Lung microvascular endothelial cell (primary cell): ENCODE measurements at places on chromosomes 12 and 14.

GRCh38 chr12:578748-579419, 84.4 kb downstream of the NINJ2 start:
- peak; percentile 16 for DNase-seq

- no peak for DNase-seq
These were observed 84.9 kb downstream of the BCL11B start for GRCh38 chr14:99186956-99187690.

DNA sequence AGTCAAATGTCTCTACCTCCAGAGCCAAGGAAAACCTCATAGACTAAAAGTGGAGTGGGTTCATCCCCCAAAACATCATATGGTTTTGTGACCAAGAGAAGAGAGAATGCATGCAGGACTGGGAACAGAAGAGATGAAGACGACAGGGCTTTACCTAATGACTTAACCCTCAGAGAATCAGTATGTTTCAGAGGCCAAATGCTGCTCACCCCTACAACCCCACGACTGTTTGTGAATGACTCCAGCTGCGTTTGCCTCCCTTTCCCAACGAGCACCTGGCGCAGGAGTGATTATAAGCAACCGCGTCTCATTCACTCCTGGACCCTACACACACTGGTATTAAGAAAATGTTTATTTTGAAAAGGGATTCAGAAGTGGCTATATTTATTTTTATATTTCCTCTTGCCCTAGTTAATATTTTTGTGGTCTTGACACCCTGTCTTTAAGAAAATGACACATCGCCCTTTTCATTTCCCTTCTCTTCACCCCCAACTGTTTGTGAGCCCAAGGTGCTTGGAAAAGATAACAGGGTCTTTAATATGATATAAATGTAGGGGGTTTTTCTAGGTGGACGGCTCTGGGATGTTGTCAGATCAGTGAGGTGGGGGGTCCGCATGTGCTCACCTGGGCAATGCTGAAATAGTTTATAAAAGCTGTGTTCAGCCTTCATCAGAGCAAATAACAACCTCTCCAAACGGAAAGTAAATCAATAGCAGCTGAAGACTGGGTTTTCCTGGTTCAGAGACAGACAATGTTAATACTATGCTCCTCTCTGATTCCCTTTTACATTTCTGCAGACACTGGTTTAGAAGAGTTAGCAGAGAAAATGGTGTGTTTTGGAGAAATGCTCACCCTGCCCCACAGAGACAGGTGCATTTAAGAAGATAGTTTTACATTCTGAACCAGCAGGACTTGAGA, 77.7 kb downstream of the SLC15A4 start:
- DNase-seq, result no peak

- no peak for DNase-seq
These were observed 168.8 kb downstream of the ANO4 start for GRCh38 chr12:100963381-100963780.

DNA sequence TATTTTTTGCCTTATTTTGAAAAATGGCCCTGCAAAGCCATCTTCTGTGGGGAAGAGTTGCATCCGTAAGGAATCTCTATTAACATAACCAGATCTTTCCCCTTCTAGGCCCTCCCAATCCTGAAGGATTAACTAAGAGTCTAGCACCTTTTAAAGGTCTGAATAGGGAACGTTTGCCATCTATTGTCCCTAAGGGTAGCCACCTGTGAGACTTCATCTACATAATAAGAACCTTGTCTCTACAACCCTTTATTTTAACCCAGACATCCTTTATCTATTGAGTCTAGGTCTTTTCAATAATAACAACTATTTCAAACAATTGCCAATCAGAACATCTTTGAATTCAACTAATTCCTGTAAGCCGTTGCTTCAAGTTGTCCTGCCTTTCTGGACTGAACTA, 4.4 kb downstream of the EDDM3B start:
- no peak for DNase-seq

DNA sequence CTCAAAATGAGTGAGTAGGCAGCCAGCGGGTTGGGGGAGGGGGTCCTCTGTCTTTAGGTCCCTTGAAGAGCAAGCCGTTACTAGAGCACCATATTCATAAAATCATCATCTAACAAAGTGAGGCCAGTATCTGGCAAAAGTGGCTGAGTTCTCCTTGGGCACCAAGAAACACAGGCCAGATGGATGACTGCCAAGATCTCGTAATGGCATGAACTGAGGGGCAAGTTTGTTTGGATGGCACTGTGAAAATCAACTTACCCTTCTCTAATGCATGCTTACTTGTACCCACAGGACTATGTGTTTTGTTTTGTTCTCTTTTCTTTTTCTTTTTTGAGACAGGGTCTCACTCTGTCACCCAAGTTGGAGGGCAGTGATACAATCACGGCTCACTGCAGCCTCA, 41.6 kb downstream of the GNPTAB start:
- no peak for DNase-seq

DNA sequence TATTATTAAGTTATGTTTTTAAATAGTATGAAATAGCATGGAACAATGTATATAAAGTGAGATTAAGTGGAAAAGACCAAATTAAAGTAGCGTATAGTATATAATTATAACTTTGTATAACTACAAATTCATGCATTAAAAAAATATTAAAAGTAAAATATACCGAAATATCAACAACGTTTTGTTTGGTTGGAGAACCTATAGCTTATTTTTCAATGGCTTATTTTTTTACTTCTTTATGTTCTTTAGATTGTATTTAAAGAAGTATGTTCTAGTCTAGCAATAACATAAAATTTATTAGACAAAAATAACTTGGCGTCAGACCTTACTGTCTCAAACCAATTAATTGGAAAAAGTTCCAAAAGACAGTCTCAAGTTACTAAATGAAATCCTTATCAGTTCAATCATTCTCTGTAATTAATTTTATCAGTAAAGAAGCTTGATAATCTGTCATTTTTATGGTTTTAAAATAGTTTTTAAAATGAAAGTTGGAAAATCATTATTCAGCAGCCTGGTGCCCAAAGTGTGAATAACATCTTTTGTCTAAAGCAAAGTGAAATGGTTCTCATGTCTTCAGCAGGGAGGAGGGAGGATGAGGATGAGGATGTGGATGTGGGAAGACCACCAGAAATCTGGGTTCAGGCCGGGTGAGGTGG, 46.7 kb downstream of the IRAK3 start:
- DNase-seq, result peak; percentile 48

- DNase-seq, result no peak
These were observed 312.1 kb downstream of the SEC23A start for GRCh38 chr14:38790916-38791315.

GRCh38 chr14:61706096-61706690, 10.9 kb downstream of the HIF1A start:
- DNase-seq, result no peak

DNA sequence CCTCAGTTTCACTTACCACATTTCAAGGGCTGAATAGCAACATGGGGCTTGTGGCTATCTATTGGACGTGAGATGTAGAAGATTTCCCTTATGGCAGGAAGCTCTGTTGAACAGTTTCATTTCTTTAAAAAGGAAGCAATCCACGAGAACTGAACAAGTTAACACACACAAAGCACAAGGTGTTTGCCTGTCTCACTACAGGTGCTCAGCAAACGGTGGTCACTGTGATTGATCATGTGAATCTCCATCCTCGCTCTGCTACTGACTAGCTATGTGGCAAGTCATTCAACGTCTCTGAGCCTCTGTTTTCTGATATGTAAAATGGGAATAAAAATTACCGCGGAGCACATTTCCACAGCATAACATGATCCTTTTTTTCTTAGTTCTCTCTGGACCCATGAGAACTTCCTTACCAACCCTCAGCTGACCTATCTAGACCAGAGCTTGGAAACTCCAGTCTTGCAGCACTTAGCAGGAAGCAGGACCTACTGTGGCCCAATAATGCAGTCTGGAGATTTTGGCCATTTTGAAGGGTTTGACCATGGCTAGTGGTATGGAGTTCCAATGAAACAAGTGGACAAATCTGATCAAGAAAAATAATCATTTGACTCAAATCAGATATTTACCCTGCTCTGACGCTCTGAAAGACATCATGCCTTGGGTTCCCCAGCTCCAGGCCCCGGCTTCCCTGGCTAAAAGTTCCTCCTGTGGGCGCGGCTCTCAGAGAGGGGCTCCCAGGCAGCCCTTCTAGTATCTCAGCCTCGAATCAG, 278.8 kb downstream of the ZFP36L1 start:
- no peak for DNase-seq

DNA sequence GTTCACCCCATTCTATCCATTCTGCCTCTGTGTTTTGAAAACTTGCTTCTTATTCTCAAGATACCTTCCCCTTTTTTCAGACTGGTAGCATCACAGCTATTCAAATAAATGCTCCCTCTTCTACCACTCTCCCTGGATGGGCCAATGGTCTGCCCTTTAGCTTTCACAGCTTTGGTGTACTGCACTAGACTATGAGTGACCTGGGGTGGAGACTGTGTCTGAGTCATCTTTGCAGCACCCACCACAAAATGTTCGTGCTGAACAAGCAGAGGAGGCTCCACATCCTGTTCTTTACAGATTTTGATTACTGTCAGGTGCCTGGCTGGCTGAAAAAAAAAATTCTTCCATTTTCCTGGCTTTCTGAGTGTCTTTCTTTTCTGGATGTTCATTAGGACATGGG, 1104.1 kb upstream of the TMEM132C start:
- DNase-seq, result no peak

DNA sequence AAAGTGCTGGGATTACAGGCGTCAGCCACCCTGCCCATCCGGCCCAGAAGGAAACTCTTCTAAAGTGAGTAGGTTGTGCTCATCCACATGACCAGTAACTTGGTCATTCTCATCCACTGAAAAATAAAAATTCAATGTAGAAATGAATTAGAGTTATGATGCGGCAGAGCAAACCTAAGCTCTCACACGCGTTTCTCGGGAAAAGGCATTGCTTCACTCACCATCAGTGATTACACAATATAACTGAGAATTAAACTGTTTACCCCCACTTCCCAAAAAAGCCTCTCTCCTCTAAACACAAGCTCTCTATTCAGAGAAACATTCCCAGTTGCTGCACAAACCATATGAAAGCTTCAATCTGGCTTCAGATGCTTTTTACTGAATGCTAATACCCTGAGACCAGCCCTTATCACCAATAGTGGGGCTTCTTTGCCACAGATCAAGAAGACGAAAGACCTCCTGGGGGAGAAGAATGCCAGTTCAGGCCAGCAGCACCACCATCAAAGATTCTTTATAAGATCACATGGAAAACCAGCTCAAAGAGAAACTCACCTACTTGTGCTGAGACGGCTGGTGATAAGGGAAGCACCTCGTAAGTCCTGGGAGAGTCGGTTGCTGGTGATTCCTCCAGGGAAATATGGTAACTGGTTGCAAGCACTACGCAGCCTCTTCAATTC, 121.5 kb upstream of the SFSWAP start:
- DNase-seq, result no peak

DNA sequence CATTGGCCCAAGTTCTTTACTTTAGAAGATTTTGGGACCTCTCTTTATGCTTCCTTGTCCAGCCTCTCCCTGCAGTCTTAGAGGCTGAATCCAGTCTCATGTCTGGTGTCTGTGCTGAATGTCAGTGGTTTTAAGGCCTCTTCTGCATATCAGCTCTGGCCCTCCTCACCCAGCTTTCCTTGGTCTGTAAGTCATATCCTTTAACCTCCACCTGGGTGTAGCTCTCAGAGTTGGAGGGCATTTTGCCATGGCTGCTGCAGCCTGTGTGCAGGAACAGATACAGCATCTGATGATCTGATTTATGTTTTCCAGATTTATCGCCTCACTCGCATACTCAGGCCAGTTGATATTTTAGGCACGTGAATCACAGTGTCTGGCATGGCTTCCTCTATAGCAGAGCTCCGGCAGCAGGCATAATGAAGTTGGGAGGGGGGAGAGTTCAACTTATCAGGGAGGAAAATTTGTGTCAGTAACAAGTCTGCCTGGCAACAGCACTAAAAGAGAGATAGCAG, 335.0 kb downstream of the PCNX1 start:
- DNase-seq, result peak; percentile 48

DNA sequence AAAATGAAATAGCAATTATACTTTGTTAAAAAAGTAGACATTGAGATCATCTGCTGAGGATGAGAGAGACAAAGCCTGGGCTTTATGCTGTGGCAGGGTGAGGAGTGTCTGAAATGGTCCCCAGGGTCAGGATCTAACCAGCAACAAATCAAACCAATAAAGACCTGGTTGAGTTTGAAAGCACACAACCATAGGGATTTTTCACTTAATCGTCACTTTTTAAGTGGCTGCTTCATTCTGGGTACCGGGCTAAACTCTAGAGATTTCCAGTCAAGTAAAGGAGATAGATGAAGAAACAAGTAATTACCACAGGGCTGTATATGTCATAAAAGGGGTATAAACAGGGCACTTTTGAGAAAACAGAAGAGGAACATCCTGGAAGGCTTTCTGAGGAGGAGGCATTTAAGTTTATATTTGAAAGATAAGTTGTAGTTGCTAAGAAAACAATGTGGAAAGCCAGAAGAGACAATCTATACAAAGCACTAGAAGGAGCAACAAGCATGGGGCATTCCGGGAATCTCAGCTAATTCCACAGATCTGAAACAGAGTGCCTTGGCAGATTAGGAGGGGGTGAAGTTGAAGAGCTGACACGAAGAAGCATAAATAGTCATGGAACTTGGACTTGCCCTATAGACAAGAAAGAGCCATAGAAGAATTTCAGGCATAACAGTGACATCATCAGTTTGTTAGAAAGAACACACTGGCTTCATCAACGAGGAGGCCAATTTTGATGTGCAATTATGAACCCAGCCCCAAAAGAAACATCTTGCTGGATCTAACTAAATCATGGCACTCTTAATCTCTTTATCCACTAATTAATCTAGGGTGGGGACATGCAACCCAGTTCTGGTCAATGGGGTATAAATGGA, 46.9 kb upstream of the FRS2 start:
- DNase-seq, result no peak

GRCh38 chr12:67111182-67111581, 158.0 kb upstream of the CAND1 start:
- DNase-seq, result no peak

GRCh38 chr14:76705214-76705613, 56.1 kb upstream of the VASH1 start:
- DNase-seq, result no peak

GRCh38 chr14:65432361-65432948, 19.9 kb downstream of the FUT8 start:
- DNase-seq, result no peak

DNA sequence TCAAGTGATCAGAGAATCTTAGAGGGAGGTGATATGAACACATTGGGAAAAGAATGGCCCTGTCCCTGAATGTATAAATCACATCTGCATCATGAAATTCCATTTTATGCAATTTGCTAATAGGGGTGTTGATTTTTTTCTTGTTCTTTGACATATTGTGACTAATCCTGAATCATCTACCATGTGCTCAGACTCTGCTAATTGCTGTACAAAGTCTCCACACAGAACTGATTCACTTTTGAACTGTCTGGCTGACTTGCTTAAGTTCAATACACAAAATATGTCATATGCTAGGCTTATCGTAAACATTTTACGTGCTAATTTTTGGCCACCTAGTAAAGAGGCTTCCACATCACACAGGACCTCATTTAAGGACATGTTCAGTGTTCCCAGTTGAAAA, 2.6 kb downstream of the TMEM132D start:
- DNase-seq, result no peak

GRCh38 chr12:94763462-94763861, 113.1 kb upstream of the TMCC3 start:
- no peak for DNase-seq
